ENCODE measurements at places on chromosomes 2 and 18. TPM values are rescaled to one million over a fixed set of nuclear protein-coding genes. Genes with fewer than 3 reads are reported as not detected.

GAD1 gene
- not detected for total RNA-seq

GPR39 gene
- total RNA-seq = 0.94 TPM

GALR1 gene
- total RNA-seq = not detected

CCDC74B gene
- 2.0 TPM for total RNA-seq

CROCC2 gene
- not detected for total RNA-seq

TEKT4 gene
- total RNA-seq = not detected

DOCK10 gene
- 3.6 TPM for total RNA-seq

REG1B gene
- not detected for total RNA-seq

HTR2B gene
- total RNA-seq = 8.0 TPM

C2orf78 gene
- not detected for total RNA-seq

CD8B2 gene
- not detected for total RNA-seq

SH3YL1 gene
- total RNA-seq = 32.1 TPM

LAMA3 gene
- total RNA-seq = 3.5 TPM

CD226 gene
- 0.82 TPM for total RNA-seq

ALK gene
- not detected for total RNA-seq

SLC9A4 gene
- total RNA-seq = not detected

HSBP1L1 gene
- total RNA-seq = 15.8 TPM

ZNF142 gene
- total RNA-seq = 9.4 TPM

HES6 gene
- 1.6 TPM for total RNA-seq

RTP5 gene
- total RNA-seq = not detected

UGT1A5 gene
- not detected for total RNA-seq

SLC1A4 gene
- 15.0 TPM for total RNA-seq

COL3A1 gene
- total RNA-seq = 8,532 TPM

TMEM198 gene
- total RNA-seq = 1.9 TPM

INPP5D gene
- total RNA-seq = 0.17 TPM

REL gene
- total RNA-seq = 3.2 TPM

Measured in pericardium fibroblast (primary cell).